ENCODE measurements at places on chromosomes 2 and 18. TPM values are rescaled to one million over a fixed set of nuclear protein-coding genes. Genes with fewer than 3 reads are reported as not detected.

GRCh38 chr2:230246206-230246605 is 20.7 kb downstream of the SP140 start:
- DNase-seq = no peak

DNA sequence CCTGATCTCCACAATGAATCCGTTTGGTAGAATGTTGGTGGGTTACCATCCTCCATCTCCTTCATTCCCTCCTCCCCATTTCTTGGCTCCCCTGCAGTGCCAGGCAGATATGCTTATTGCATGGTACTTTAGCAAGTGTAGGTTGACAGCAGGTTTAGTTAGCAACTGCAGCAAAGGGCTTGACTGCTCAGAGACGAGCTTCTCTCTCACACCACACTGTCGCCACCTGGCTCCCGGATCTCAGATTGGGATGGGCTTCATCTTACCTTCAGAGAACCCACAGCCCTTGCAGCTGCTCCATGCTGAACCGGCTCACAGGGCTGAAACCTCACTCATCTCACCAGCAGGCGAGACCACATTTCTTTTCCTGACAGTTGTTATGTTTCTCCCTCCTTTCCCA is 88.8 kb downstream of the VWA3B start:
- no peak for DNase-seq

DNA sequence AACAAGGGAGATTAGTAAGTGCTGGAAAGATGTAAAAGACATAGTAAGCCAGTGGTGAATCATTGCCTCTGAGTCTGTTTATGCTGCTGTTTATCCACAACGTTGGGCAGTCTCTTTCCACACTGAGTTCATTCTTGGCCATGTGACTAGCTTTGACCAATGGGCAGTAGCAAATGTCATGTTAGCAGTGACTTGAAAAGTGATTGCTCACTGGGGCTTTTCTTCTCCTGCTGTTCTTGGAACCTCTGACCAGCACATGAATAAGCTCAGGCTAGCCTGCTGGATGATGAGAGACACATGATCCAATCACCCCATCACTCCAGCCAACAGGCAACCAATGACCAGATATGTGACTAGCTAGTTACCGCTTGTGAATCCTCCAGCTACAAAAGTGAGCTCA is 360.4 kb downstream of the SLC4A3 start:
- DNase-seq = no peak

DNA sequence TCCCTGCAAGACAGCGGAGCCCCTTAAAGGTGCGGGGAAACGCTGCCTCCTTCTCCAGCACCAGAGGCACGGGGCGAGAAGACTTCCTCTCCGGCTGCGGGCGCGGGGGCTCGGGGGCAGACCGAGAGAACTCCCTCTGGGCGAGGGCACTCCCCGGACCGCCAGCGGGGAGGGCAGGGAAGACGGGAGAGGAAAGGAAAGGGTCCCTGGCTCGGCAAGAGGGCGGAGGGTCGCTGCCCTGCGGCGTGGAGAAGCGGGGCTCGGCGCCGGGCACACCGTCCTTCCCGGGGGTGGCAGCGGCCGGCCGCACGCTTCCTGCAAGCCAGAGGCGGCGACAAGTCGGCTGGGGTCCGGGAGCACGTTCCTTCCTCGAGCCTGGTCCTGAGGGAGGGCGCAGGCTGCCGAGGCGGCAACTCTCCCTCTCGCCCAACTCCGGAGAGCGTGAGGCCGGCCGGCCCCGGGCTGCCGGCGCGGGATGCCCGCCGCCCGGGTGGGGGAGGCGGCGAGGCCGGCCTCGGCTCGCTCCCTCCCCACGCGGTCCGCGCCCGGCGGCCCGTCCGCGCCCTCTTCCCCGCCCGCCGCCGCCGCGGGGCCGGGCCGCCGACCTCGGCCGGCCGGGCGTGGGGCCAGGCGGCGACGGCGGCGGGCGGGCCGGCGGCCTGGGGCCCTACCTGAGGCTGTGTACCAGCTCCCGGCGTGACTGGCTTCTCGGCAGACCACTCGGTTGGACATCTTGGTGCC is 1.1 kb downstream of the MEMO1 start:
- DNase-seq = no peak

GRCh38 chr2:86441882-86442641 is 891 bp downstream of the KDM3A start:
- DNase-seq = no peak

The OSR1 gene
- total RNA-seq = not detected
